ENCODE measurements at places on chromosomes 3 and 15.

GRCh38 chr3:9298236-9298635 lies 48.8 kb upstream of the SRGAP3 start:
- peak; percentile 47 for DNase-seq

GRCh38 chr15:66566963-66567531 lies 1.2 kb upstream of the LCTL start:
- peak; percentile 84 for DNase-seq

DNA sequence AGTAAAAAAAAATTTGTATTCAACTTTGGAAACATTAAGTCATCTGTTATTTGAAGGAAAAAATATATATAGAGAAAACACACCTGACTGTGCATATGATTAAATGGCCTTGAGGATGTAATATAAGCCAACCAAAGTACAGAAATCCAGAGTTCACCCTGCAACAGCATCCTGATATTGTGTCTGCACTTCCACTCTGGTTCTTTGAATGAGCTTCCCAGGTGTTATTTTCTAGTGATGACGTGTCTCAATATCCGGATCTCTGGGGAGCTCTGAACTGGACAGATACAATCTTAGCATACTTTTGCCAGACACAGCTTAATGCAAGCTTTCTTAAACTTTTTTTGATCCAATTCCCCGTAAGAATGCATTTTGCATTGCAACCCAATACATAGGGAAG lies 19.5 kb upstream of the PIK3CB start:
- DNase-seq: no peak

DNA sequence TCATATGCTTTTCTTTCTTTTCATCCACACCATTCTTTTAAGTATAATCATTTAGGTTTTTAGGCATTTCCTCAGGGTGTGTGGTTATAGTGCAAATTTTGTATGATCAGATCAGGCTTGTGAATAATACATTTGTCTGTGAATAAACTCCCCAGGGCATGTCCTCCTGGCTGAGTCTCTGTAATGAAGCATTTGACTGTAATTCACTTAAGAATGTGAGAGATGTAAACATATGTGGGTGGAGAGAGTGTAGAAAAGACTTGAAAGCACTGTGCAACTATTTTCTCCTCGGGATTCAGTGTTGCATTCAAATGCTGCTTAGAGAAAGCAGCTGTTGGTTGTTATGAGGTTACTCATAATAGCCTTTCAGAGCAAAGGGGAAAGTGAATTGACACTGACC lies 996.5 kb downstream of the TUSC7 start:
- peak; percentile 96 for DNase-seq

- no peak for DNase-seq
Observed at GRCh38 chr3:151630938-151631441, 102.7 kb upstream of the AADACL2 start.

GRCh38 chr3:162973428-162973917 lies 1476.9 kb downstream of the OTOL1 start:
- DNase-seq: no peak

DNA sequence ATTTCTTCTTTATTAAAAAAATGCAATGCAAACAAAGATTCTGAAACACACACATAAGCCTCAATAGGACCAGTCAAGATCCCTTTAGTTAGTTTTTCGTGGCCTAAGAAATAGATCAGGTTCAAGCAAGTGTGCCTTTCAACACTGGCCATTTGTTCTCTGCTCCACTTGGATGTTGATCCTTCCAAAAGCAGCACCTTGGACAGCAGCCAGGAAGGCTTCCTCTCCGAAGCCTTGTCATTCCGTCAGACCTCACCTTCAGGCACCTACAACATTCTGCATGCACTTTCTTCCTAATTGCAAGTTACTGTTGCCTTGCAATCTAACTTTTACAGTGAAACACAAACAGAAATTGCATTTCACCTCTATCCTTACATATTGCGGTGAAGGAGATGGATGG lies 155.9 kb upstream of the FEZF2 start:
- DNase-seq: peak; percentile 37

DNA sequence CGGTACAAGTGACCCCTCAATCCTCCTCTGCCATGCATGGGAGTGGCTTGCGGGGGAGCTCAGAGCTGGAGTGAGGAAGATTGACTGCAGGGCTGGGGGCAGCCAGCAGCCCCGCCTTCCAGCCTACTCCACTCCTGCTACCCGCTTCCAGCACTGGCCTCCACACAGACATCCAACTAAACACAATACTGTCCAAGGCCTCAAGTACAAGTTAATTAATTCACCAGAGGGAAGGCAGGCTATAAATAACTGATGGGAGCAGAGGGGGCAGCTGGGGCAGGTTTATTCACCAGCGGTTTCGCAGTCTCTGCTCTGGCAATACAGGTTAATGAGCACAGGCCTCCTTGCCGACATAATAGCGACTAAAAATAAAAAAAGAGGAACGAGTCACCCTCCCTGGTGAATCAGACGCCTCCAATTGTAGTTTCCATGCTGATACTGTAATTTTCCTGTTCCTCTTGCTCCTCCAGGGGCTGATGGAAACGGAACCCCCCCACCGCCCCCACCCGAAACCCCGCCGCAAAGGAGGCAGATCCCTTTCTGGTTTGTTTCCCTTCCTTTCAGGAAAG lies 166.4 kb upstream of the TLE3 start:
- DNase-seq: peak; percentile 56

DNA sequence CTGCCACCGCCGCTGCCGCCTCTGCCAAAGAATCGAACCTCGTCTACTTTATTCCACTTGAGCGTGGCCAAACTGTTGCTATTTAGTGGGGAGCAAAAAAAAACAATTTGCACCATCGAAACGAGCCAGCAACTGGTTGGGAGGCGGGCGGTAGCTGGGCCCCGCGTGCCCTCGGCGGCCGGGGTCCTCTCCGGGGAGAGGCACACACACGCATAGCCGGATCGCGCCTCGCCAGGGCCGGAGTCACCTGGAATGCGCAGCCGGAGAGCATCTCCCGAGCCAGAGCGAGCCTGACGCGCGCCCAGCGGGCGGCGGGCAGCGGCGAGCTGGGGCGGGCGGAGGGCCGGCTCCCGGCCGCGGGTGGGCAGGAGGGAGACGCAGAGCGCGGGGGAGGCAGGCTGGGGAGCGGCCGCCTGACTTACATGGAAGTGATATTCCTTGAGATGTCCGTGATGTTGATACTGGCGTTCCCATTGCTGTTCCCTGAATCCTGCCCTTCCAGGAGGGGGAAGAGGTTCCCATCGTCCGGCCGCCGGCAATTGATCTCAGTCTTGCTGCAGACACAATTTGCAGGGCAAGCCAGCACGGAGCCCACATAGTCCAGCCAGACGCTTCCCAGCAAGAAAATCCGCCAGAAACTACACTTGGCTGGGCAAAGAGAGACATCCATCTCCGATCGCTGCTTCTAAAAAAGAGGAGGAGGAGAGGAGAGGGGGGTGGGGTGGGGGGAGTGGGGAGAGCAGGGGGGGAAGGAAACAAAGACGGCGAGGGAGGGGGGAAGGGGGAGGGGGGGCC lies 858 bp downstream of the NTRK3 start:
- DNase-seq: peak; percentile 64

DNA sequence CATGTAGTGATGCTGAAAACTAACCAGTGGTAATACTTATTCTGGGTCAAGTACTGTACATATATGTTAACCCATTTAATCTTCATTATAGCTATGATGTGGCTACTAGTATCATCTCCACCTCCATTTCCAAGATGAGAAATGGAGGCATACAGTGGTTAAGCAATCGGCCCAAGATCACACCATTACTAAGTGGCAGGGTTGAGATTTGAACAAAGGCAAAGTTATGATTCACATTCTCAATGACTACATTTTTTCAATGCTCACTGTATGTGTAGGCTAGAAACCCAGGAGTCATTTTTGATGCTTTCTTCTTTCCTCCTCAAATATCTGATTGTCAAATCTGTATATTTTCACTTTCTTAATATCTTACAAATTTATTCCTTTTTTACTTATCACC lies 30.2 kb downstream of the ABI3BP start:
- DNase-seq: no peak

- no peak for DNase-seq
Observed at GRCh38 chr15:31828594-31828993, 201.7 kb upstream of the CHRNA7 start.

- peak; percentile 43 for DNase-seq
Observed at GRCh38 chr15:28098766-28099554, at the start of gene OCA2. Gene OCA2 (minus strand): TSS chr15:28099315. CDS start chr15:28081874, 17,441 bp downstream.

DNA sequence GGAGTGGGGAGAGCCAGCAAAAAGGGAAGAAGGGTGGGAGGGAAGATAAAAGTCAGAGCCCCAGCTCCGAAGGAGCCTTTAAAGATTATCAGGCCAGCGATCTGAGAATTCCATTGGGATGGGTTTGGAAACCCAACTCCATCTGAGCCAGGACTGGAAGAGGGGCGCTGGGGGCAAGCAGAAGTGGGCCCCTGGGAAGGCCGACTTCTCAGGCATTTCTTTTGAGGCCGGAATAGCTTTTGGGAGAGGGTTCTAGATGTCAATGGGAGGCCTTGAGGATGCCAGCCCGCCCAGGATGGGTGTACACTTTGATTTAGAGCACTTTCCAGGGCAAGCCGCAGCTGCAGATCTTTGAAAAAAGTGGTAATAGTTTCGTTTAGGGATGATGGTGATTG lies 6.6 kb upstream of the SOX2 start:
- DNase-seq: no peak

DNA sequence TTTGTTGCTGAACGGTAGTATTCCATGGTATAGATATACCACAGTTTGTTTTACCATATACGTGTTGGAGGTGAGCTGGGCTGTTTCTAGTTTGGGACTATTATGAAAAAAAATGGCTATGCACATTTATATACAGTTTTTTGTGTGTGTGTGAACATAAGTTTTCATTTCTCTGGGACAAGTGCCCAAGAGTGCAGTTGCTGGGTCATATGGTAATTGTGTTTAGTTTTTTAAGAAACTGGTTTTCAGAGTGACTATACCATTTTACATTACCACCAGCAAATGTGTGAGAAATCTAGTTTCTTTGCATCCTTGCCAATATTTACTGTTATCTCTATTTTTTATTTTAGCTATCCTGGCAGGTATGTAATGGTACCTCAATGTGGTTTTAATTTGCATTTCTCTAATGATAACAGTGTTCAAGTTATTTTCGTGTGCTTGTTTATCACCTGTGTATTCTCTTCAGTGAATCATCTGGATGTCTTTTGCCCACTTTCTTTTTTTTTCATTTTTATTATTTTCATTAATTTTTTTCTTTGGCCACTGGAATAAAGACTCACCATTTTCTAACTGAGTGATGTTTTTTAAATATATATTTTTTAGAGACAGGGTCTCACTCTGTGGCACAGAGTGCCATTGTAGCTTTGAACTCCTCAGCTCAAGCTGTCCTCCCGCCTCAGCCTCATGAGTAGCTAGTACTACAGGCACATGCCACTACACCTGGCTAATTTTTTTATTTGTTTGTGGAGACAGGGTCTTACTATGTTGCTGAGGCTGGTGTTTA lies 75.3 kb downstream of the ZNF609 start:
- no peak for DNase-seq

GRCh38 chr3:52216585-52217408 lies 8.6 kb downstream of the TLR9 start:
- peak; percentile 53 for DNase-seq

- peak; percentile 71 for DNase-seq
Observed at GRCh38 chr3:14261229-14261628, 82.6 kb downstream of the LSM3 start.

DNA sequence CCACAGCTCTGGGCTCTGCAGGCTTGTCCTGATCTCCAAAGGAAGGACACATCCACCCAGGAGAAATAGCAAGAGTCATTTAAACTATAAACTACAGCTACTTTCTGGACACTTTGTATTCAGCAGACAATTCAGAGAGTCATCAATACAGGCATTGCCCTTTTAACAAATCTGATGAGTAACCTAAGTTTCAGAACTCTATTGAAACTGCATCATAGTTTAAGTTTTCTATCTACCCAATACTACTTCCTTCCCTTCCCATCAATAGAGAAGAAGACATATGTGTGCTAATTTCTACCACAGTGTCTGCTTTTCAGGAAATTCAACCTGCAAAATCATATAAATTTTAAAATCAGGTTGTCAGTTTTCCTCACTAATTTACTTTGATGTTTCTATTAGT lies 736.5 kb downstream of the IGSF11 start:
- DNase-seq: no peak

DNA sequence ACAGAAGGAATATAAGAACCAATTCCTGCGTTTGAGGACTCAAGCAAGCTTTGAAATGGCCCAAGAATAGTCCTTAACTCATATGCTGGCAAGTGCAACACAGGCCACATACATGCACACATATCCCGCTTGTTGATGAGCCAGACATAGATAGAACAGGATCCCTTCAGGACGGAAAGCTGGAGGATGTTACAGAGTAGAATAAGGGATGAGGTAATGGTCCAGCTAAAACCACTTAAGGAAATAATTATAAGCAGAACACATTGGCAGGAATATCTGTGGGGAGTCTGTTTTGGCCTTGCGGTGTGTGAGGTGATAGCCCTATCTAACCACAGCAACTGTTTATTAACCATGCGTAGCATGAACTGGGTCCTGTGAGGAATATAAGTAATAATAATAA lies 25.0 kb downstream of the SCG3 start:
- peak; percentile 10 for DNase-seq

DNA sequence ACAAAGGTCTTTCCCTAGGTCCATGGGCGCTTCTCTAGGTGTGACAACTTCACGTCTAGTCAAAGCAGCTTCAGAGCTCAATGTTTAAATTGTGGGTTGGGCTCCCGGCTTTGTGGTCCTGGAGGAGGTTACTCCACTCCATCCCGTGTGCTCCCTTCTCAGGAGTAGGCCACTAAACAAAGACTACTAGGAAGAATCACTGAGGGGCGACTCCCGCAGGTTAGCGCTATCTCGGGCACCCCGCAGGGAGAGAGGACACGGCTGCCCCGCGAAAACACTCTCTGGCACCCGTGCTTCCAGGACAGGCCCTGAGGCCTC lies 500 bp downstream of the PARP6 start:
- peak; percentile 16 for DNase-seq

GRCh38 chr3:175421902-175422301 lies 562.8 kb downstream of the NAALADL2 start:
- DNase-seq: peak; percentile 29

Data from fibroblast of skin of right biceps (primary cell).